Foreskin keratinocyte (primary cell): ENCODE measurements at places on chromosomes 7 and 10. TPM values are rescaled to one million over a fixed set of nuclear protein-coding genes. Genes with fewer than 3 reads are reported as not detected.

SPACDR gene
- total RNA-seq = 0.28 and 0.54 TPM in 2 replicates

UPF2 gene
- 20.5 and 22.0 TPM in 2 replicates for total RNA-seq

ACSL5 gene
- total RNA-seq = not detected in 2 replicates

HOXA5 gene
- 3.8 and 4.3 TPM in 2 replicates for total RNA-seq

SFTPA1 gene
- total RNA-seq = not detected in 2 replicates

NUTM2D gene
- 2.5 and 2.9 TPM in 2 replicates for total RNA-seq

SEC61G gene
- 212 and 248 TPM in 2 replicates for total RNA-seq

PPP1R17 gene
- not detected in 2 replicates for total RNA-seq

GNAT3 gene
- not detected in 2 replicates for total RNA-seq

PRLHR gene
- total RNA-seq = not detected in 2 replicates

ZNF727 gene
- 0.25 TPM in 1 of 2 replicates, not detected in the other for total RNA-seq

PRPS1L1 gene
- total RNA-seq = not detected in 2 replicates

FKBP6 gene
- not detected in 2 replicates for total RNA-seq

TMEM176A gene
- total RNA-seq = not detected in 2 replicates

ADAM8 gene
- total RNA-seq = 137 and 180 TPM in 2 replicates

MCM10 gene
- 28.2 and 35.1 TPM in 2 replicates for total RNA-seq
